ENCODE measurements at places on chromosomes 12 and 14.

DNA sequence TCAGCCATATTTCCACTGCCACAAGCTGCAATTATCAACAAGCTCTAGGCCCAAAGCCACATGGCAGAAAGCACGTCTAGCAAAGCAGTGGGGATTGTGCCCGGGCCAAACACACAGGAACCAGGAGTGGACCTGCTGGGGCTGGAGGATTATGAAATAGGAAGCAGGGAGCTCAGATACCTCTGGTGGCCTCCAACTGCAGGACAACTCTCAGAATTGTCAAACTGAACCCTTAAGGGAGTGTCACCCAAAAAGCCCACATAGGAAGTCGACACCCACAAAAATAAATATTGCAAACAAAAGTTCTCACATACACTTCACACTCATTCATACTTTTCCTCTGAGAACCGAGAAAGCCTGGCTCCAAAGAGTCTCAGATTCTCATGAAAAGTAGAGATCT is 26.1 kb downstream of the KCTD10 start:
- DNase-seq: no peak

DNA sequence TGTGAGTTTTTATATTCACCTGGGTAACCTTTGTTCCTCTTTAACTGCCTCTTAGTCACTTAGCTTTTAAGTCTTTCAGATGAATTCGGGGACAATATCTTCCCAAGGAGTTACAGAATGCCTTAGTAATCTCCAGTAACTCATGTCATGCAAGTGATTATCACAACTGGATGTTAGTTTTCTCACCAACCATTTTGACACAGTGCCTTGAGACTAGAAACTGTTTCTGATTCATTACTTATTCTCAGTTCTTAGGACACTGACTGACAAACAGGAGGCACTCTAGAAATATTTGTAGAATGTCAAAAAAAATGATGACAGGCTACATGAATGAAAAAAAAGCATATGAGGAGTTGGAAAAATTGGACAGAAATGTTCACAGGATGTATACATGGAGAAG is 335.1 kb downstream of the ACSS3 start:
- DNase-seq: no peak

DNA sequence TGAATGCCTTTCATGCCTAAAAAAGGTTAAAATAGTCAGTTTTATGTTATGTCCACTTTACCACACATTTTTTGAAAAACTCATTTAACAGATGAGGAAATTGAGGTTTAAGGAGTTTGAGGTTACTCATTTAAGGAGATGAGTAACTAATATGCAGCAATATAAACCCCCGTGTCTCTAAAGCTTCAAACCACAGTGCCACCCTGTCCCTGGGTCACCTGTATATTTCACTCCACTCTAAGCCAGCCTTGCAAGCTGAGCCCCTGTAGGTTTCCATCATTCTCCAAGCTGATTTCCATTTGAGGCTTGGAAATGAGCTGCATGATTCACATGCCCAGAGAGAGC is 64.4 kb downstream of the NUAK1 start:
- DNase-seq: no peak

- DNase-seq: no peak
These were observed 237.6 kb downstream of the KCNH5 start for GRCh38 chr14:62807636-62808035.

DNA sequence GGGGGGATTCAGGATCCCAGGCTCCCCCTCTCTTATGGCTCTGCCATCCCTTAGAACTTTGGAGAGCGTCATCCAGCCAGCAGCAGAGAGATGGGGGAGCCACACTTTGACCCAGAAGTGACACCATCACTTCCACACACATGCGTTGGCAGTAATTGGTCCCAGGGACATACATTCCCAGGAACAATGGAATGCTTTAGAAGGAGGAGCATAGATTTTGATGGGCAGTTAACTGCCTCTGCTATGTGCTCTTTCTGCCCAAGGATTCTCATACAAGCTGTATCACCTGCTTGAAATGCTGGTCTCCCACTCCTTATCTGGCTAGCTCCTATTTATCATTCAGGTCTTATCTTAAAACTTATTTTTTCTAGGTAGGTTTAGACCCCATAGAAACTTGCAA is 109.0 kb upstream of the RPH3A start:
- no peak for DNase-seq

- no peak for DNase-seq
These were observed 37.3 kb upstream of the FGF6 start for GRCh38 chr12:4482936-4483335.

DNA sequence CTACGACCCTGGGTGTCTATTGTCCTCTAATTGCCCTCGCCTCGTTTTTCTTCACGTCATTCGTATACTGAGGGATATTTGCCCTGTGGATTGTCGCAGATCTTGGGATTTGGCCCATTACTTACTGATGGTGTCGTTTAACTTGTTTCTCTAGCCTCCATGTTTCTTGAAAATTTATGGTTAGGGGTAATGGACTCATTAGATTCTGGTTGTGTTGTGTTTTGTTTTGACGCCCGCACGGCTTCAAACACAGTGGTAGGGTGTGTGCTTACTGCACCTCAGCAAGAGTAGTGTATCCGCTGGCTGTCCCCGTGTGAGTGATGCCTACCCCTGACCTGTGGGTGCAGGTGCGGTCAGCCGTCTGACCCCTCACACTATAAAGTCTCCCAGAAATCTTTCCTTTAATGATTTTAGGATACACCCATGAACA is 874 bp upstream of the RNU6-8 start:
- no peak for DNase-seq

GRCh38 chr12:89756585-89757398 is 48.2 kb upstream of the ATP2B1 start:
- DNase-seq: peak; percentile 99

DNA sequence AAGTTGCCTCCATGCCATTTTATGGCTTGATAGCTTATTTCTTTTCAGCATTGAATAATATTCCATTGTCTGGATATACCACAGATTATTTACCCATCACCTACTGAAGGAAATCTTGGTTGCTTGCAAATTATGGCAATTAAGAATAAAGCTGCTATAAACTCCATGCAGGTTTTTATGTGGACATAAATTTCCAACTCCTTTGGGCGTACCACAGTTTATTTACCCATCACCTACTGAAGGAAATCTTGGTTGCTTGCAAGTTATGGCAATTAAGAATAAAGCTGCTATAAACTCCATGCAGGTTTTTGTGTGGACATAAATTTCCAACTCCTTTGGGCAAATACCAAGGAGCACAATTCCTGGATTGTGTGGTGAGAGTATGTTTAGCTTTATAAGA is 12.6 kb upstream of the PLEKHH1 start:
- DNase-seq: no peak

DNA sequence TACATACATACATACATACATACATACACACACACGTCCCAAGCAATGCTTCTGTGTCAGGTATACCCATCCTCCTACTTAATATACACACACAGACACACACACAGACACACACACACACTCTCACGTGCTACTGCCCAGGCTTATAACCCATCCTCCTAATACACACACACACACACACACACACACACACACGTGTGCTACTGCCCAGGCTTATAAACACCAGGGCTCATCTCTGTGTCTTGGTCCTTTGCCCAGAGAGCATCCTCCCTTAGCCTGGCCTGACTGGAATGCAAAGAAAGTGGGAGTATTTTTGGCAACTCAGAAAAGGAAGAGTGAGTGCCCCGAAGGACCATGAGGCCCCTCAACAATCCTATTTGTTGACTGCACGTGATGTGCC is 129.0 kb downstream of the RBM19 start:
- peak; percentile 5 for DNase-seq

DNA sequence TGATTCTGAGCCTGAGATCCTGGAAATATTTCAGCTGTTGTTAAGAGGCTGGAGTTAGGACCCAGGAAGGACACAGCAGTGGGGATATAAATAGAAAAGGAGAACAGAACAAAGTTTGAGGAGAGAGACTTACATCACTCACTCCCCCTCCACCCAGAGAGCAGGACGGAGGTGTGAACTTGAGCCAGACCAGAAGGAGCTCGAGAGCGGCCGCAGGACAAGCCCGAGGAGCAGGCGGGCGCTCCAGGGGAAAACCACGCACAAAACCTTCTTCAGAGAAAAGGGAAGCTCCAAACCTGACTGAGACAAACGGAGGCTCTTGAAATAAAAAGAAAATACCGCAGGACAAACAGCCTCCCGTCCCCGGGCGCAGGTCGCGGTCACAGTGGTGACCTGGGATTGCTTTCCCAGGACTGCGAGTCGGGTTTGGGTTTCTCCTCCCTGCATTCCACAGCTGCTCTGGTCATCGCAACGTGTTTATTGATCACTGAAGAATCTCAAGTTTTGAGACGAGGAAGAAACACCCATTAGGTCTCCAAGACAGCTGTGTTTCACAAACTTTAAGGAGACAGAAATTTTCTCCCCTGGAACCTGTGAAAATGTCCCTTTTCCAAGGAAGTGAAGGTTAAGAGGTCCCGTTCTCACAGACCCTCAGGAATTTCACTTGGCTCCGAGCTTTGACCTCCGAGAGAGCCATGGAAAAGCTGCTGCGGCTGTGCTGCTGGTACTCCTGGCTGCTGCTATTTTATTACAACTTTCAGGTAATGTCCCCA is at the start of gene ADGRD1:
Gene ADGRD1 (plus strand): TSS at position 137 of the 773 bp plus-strand sequence. CDS start 559 bp downstream, at position 696.
- DNase-seq: no peak

- no peak for DNase-seq
These were observed 62.3 kb downstream of the SUSD6 start for GRCh38 chr14:69673578-69674305.

DNA sequence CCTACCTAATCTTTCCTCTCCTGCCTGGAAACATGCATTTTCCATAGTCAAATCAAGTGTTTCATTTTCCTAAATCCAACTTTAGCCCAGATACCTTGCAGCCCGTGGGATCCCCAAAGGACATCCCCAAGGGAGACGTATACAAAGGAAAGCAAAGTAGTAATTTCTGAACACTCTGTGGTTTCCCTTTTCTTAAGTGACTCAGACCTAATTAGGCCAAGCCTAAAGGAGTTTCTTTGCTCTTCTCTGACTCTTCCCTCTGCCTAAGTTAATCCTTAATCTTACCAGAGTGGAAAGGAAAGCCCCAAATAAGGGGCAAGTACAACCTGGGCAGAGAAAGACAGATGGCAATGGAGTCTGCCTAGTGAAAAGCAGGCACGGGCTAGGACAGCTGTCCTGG is 250.3 kb downstream of the SPTSSA start:
- no peak for DNase-seq

GRCh38 chr14:94681300-94682060 is 69.3 kb downstream of the SERPINA3 start:
- no peak for DNase-seq

- no peak for DNase-seq
These were observed 47.5 kb downstream of the C14orf132 start for GRCh38 chr14:96086574-96087077.

DNA sequence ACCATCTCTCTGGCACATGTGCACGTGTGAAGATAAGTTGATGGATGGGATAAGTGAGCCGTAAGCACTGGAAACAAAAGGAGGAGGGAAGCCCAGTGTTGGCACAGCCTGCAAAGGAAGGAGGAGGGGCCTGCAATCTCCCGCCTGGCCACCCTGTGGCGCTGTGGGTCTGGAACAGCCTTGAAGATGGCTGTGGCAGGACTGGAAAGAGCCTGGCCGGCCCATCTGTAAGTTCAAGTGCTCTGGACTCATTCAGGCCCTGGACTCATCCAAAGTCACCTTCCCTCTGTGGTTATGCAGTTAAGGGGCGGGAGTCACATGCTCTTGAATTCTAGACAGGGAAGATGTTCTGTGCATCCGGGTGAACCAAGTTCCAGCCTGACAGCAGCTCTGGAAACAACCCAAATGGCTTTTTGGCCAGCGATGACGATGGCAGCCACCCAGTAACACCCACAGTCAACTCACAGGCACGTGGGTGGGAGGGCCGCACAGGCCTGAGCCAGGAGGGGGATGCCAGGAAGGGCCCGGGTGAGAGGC is 50.4 kb downstream of the CHGA start:
- peak; percentile 86 for DNase-seq

DNA sequence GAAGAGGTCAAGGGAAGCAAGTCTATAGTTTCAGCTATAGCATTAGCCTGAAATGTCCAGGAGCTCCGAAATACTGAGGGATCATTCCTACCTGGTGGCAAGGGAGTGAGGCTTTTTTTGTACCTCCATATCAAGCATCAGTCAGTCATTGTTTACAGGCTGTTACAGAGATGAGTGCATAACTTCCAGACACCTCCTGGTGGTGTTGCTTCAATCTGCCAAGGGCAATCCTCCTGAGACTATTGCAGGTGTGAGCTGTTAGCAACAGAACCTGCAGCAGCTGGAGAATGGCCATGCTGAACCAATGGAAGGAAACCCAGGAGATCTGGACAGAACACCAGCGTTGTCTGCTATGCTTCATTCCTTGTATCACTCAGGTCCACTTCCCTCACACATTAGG is 80.0 kb upstream of the SLC8A3 start:
- DNase-seq: no peak

DNA sequence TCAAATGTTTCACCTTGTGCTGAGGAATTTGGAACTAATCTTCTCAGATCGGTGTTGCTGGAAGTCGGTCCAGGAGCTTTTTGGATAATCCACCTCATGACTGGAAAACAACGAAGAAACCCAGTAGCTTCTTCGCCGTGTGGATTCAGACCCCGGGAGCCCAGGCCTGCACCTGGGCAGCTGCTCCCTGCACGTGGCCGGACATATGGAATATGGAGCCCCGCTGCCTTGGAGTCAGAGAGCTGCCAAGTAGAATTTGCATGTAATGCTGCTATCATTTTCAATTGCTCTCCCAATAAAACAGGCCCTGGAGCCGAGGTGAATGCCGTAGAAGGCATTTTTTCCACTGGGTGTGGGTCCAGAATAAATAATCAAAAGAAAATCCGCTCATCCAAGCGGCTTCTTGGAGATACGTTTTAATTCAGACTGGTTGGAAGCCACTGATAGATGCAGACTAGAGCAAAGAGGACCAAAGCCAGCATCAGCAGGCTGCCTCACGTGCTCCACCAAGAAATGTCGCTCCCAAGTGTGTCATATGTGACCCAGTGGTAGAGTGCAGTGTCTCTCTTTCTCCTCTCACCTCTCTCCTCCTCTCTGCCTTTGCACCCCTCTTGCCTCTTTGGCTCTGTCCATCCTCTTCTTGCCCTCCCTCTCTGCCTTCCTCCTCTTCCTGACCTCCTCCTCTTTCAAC is 115.3 kb downstream of the ZNF664 start:
- DNase-seq: no peak

DNA sequence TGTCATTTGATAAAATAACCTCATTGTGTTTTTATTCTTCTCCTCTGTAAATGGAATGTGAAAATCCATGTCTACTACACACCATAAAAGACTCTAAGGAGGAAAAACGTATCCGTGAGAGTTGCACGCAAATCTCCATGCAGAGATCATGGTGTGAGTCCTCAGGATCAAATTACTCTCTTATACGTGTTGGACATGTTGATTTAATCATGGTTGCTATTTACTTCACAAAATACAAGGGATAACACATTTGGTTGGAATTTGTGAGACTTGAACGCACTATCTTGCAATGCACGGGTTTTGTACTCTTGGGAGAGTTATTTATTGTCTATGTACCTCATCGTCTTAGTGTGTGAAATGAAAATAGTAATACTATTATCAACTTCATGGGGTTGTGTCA is 128.0 kb upstream of the RASSF8 start:
- DNase-seq: peak; percentile 96

GRCh38 chr12:11827091-11828061 is 177.9 kb downstream of the ETV6 start:
- no peak for DNase-seq

All from GM04503 (cell line).